Stimulated activated CD4-positive, alpha-beta T cell treated with anti-CD3 and anti-CD28 coated beads, Interleukin-12 subunit alpha, Interleukin-12 subunit beta, amount 100 ng/mL, for 24 hours (primary cell): ENCODE measurements at places on chromosomes 16 and 17.

GRCh38 chr17:56150649-56151048, 2.6 kb upstream of the ANKFN1 start:
- DNase-seq = no peak

GRCh38 chr17:72691586-72691985, 400.9 kb downstream of the SLC39A11 start:
- no peak for DNase-seq

DNA sequence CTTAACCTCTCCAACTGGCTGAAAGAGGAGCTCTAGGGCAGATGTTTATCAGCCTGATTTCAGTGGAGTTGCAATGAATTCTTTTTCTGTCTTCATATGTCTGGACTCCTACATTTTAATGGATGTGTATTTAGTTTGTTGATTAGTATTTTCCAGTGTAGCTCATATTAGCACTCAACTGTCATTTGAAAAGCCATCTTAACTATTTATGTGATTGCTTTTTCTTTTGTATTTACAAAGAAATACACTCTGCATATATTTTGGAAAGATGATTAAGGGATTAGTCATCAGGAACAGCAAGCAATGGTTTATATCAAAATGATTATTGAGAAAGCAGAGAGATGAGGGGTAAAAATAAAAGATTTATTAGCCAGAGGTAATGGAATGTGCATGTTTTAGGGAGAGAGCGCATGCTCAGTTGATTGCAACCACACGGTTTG, 71.1 kb downstream of the WWOX start:
- no peak for DNase-seq

DNA sequence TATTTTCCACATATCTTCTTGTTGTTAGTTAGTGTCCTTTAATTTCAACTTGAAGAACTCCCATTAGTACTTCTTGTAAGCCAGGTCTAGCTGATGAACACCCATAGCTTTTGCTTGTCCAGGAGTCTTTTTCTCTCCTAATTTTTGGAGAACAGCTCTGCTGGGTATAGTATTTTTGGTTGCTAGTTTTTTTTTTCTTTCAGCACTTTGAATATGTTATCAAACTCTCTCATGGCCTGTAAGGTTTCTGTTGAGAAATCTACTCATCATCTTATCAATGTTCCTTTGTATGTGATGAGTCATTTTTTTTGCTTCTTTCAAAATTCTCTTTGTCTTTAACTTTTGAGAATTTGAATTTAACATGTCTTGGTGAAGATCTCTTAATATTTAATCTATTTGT, 31.8 kb upstream of the NKD1 start:
- no peak for DNase-seq

GRCh38 chr17:77209330-77209748, 68.6 kb downstream of the SEC14L1 start:
- DNase-seq = no peak

DNA sequence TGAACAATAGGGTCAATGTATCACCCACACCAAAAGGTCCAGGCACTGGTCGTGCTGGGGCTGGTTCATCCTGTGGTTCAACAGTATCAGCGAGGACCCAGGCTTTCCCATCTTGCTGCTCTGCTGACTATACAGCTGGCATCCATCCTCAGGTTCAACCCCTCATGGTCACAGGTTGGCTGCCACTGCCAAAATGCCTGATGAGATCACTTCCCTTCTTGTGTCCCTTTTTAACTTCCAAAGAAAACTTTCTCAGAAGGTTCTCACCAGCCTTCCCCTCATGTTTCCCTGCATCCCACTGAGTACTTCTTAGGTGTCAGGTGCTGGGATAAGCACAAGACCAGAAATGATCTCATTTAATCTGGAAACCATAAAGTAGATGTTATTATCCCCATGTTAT, 25.7 kb downstream of the CLEC16A start:
- DNase-seq = no peak

DNA sequence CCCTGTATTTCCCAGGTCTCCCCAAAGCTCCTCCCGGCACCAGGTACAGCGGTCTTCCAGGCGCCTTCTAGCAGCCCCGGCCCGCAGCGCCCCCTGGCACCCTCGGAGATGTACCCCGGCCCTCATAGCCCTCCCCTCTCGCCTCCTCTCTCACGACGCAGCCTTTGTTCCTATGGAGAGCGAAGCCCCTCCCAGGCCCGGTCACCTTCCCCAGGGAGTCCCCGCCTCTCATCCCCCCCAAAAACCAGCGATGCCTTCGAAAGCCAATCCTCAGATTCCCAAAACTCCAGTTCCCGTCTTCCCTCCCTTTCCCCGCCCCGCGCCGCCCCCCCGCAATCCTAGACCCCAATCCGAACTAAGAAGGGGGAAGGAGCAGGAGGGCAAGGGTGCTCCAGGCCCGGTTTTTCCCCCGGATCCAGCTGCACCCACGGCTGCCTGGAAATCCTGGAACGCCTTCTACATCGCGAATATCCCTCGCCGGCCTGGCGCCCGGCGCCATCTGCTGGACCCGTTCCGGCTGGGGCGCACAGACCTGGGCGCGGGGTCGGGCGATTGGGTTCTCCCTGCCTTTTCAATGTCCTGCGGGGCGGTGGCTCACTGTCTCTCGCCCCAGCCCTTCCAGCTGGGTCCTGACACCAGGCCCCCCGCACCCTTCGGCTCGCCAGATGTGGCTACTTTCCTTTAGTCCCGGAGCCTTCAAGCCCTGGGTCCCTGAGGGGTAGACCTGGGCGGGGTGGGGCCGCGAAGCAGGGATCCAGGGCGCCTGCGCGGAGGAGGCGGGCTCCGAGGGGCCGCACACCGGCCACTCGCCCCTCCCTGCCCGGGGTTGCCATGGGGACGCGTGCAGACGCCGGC, at the start of gene DNAH2:
Gene DNAH2, plus strand, starts transcription at position 844 of the 855 bp plus-strand sequence. CDS start 1,991 bp downstream, outside the sequence.
- peak; percentile 39 for DNase-seq

GRCh38 chr16:15650698-15651171, 690 bp downstream of the NDE1 start:
- DNase-seq = no peak
